ENCODE measurements at places on chromosomes 4 and X.

DNA sequence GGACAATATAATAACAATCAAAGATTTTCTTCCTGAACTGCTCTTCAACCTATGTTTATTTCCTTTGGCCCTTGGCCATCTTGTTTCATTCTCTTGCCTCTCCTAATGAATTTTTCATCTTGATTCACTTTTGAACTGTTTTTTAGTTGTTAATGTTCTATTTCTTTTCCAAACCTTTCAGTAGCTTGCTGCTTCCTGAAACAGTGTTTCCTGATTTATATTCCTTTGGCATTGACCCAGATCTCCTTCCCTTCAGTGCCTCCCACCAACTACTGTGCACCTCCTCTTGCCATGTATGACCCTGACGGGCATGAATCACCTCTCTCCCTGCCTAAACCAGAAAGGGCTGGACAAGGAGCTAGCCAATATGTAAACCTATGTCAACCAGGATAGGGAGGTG lies 25.6 kb upstream of the SPP1 start:
- no peak for DNase-seq

DNA sequence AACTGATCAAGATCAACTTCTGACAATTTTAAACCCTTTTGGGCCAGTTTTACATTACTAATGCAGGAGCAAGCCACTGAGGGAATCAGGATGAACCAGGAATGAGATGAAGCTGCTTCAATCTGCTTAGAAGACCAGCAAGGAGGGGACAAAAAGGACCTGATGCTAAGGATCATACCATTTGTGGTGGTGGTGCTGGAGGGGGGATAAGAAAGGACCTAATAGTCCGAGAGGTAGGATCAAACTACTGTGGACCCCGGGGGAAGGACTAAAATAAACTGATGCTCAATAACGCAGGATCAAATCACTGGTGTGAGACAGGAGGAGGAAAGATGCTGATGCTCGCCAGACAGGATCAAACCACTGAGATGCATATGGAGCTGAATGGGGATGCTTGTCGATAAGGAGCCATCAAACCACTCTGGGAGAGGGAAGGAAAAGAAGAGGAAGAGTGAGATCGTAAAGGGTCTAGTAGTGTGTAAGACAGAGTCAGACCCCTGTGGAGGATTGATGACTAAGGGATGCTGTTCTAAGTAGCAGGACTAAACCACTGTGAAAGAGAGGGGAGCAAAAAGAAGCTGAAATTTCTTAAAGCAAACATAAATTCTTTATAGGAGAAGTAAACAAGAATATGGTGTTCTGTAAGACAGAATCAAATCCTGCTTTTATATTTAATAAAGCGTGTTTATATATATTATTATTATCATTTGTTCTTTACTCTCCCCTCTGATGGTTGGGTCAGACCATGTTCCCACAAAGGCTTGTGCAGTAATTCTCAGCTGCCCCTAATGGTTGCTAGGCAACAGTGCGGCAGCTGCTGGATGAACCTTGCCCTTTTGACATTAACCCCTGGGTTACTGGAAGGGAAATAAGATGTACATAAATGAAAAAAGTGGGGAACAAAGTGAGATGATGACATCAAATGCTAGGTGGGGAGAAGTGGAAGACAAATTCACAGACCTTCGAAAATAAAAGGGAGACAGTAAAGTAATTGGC lies 432.5 kb upstream of the FGF16 start:
- no peak for DNase-seq

GRCh38 chrX:41095908-41096307 lies 10.7 kb downstream of the USP9X start:
- DNase-seq = no peak

DNA sequence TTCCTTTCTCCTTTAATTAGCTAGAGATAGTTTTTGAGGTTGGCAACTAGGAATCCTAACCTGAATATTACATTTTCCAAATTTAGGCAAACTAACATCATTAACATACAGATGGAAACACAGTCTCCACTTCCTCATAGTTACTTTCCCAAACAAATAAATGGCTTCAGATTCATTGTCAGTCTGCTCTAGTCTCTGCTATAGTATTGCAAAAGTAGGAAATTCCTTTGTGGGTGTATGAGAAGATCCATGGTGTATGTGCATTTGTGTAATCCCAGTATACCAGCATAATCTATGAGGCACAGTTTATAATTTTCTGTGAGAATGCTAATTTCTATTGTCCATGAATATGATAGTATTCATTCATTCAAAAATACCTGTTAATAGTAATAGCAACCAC lies 3.0 kb upstream of the NDP start:
- no peak for DNase-seq

- no peak for DNase-seq
Observed at GRCh38 chr4:150224896-150225591, 146.8 kb downstream of the DCLK2 start.

GRCh38 chrX:19555683-19556082 lies 40.4 kb upstream of the MAP3K15 start:
- no peak for DNase-seq

DNA sequence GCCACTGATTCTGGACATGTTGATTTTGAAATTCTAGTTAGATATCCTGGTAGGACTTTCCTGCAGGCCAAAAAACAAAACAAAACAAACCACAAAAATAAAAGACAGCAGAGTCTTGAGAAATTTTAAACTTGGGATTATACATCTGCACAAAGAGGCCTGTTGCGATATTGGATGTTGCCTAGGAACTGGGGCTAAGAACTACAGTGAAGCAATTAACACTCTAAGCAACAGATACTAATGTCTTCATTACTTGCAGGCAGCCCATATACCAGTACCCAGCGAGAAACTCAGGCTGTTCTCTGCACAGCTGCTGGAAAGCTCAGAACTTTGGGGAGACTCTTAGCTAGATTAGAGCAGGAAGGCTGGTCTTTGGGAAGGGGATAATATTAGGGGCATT lies 69.1 kb upstream of the SCOC start:
- no peak for DNase-seq

GRCh38 chrX:73765776-73766430 lies 202.9 kb downstream of the CHIC1 start:
- DNase-seq = no peak

- DNase-seq = no peak
Observed at GRCh38 chr4:40995850-40996249, 218.5 kb downstream of the APBB2 start.

- no peak for DNase-seq
Observed at GRCh38 chr4:145481164-145481941, at the start of gene SMAD1. TSS of gene SMAD1 (plus strand) at chr4:145481853. CDS start at chr4:145514614, 32,761 bp downstream.

- DNase-seq = no peak
Observed at GRCh38 chrX:53287493-53288138, 6.2 kb upstream of the IQSEC2 start.

DNA sequence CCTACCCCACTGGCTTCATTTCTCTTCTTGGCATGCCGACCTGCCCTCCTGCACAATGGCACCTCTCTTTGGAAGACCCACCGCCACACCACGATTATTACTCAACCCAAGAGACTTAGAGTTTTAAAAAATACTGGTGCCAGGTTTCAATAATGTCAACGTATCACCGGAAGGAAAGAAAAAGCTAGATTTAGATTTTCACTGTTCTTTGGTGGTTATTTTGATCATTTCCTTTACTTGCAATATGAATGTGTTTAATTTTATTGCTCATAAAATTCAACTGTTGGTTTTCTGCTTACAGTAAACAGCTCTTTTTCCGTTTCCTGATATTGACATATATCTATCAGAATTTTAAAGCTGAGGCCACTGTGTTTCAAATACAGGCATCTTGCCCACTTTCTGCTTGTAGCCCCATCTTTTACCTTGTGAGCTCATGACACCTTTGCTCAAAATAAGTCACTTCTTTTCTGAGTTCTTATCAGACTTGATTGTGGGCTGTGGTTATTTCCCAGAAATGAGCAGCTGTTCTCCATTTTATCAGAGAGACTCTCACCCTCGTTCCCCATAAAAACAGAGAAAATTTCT lies 439.1 kb downstream of the INPP4B start:
- no peak for DNase-seq

- no peak for DNase-seq
Observed at GRCh38 chr4:8537041-8537461, 43.1 kb upstream of the GPR78 start.

GRCh38 chr4:7388627-7389026 lies 46.1 kb downstream of the PSAPL1 start:
- DNase-seq = no peak

- DNase-seq = no peak
Observed at GRCh38 chr4:163679189-163679588, 184.7 kb downstream of the TMA16 start.

- DNase-seq = no peak
Observed at GRCh38 chr4:123283371-123283895, 113.2 kb upstream of the SPRY1 start.

DNA sequence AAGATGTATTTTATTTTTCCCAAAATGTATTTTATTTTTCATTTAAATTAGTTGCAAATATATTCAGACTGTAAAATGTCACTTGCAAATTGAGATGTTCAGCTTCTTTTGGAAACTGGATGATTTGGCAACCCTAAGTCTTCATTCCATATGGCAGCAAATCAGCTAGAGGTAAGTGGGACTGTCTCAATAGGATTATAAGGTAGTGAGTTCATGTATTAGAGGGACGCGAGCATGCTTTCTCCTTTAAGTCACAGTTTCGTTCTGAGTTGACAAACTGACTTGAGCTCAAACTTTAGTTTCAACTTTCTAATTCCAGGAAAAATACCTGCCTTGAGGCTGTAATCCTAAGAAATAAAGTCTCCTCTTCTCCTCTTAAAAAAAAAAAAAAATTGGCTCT lies 44.2 kb upstream of the TMEM131L start:
- no peak for DNase-seq

- no peak for DNase-seq
Observed at GRCh38 chr4:150094676-150095075, 16.4 kb downstream of the DCLK2 start.
